ENCODE measurements at places on chromosomes 5 and 9.

DNA sequence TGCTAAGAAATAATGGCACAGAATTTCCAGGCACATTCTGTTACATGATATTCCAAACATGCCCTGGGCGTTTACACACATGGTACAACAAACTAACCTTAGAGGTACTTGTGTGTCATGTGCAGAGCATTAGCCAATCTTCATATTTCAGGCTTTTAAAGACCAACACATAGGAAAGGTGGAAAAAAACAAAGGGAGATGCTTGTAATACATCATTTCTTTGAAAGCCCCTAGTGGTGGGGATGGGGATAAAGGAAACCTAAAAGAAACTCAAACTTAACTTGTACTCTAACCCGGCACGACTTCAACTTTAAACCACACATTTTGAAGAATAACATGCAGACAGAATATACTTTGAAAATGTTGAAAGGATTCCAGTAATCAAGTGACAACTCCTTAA is 133.6 kb downstream of the PTPRD start:
- DNase-seq, result no peak

GRCh38 chr5:95966005-95966404 is 4.4 kb upstream of the ELL2 start:
- DNase-seq, result no peak

DNA sequence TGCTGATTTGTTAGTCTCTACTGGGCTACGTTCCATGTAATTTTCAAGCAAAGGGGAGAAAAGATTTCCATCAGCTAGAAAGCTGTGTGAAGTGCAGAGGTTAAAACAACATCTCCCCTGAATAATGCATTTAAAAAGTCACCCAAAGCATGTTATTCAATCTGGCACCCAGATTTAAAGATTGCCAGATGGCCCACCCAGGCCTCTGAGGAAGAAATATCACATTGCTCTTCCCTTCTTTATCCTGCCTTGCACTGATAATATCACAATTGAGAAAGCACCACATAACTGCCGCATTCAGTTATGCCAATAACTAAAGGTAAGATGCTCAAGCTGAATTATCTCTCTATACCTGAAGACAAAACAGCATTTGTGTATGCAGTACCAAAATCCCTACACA is 119.4 kb upstream of the PUM3 start:
- no peak for DNase-seq

DNA sequence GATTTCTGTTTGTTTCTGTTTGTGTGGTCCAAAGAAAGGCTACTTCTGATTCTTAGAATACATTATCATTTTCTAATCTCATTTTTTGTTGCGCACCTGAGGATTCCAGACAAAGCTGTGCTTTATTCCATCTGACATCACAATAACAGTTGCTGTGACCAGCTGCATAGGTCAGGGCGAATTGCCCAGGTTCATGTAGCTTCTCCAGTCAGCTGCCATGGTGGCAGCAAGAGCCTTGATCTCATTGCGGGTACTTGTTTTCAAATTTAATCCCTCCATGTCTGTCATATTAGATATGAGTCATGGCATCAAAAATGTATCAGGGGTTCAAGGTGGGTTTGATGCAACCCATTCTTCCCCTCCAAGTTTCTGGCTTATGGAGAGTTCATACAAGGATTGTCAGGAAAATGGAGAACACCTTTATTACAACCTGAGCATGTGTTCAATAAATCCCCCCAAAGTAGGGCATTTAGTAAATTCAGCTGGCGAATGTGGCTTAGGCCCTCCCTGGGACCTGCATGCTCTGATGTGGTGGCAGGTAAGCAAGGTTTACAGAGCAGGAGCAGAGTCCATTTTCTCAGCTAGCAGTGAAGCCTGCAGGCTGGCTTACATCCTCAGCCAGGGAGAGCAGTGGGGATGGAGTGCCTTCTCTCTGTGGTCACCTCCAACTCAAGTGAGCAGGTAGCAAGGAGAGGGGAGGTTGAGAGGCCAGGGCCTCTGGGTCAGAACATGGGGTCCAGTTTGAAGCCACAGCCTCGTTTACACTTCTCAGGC is 13.9 kb downstream of the CAVIN4 start:
- no peak for DNase-seq

DNA sequence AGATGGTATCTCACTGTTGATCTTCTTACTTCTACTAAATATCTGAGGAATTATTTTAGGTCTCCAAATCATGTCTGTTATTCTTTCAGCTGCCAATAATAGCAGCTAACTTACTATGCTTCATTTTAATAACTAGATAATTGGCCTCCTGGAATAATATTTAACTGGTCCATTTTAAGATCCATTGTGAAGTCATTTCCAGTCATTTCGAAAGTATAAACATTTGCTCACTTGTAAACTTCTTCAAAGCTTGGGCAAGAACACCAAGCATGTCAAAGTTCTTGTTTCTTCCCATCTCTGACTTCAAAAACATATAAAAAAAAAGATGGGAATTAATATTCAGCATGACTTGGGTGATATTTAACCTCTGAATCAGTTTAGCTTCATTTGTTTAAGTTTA is 61.4 kb upstream of the MRPS30 start:
- DNase-seq, result no peak

Measured in ureter (tissue), 1 donor.